ENCODE measurements at places on chromosomes 5 and 9. TPM values are rescaled to one million over a fixed set of nuclear protein-coding genes. Genes with fewer than 3 reads are reported as not detected.

The PROB1 gene
- 4.9 TPM for total RNA-seq

- no peak for DNase-seq
- H3K27ac ChIP-seq: no peak overlapping the region
- no peaks in the 10 kb centered on the region for H3K36me3 ChIP-seq
- no peaks in the 10 kb centered on the region for H3K27me3 ChIP-seq
- H3K4me1 ChIP-seq: peaks cover 33% of the 10 kb centered on the region
Observed at GRCh38 chr9:81626511-81626910, 62.8 kb downstream of the TLE1 start.

- H3K4me1 ChIP-seq: no peaks in the 10 kb centered on the region
- no peak overlapping the region for H3K4me3 ChIP-seq
- H3K27me3 ChIP-seq: no peaks in the 10 kb centered on the region
- no peak overlapping the region for H3K27ac ChIP-seq
Observed at GRCh38 chr5:80711938-80712337, 57.2 kb upstream of the DHFR start.

The CDC23 gene
- 13.5 TPM for total RNA-seq

The CHSY3 gene
- total RNA-seq: 28.3 TPM

Measured in thoracic aorta (tissue), 2 donors.